ENCODE measurements at places on chromosomes 3 and 15.

DNA sequence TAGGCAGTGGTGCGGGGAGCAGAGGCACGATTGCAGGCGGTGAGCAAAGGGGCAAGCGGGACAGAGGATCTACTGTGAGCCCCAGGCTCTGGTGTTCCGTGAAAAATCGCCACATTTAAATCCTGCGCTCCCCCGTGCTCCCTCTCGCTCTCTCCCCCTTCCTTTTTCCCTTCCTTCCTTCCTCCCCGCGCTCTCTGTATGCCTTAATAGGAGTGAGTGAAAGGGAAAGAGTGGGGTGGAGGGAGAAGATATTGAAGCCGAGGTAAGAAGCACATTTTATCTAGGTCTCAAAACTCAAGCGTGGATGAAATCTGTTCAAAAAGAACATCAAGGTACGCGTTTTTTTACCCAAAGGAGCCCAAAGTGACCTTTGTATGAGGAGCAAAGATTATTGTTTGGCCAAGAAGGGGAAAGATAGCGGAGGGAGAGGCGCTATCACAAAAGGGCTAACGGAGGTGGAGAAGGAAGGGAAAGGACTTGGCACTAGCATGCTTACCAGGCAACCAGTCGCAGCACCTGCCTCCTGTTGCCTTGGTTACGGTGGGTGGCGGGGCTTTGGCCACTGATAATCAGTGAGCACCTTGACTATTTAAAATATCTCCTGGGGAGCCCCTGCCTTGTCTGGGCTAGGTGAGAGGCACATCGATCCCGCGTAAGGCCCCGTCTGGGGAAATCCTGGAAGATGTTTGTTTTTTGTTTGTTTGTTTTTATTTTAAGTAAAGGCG is 14.9 kb upstream of the AEN start:
- no peak for DNase-seq

DNA sequence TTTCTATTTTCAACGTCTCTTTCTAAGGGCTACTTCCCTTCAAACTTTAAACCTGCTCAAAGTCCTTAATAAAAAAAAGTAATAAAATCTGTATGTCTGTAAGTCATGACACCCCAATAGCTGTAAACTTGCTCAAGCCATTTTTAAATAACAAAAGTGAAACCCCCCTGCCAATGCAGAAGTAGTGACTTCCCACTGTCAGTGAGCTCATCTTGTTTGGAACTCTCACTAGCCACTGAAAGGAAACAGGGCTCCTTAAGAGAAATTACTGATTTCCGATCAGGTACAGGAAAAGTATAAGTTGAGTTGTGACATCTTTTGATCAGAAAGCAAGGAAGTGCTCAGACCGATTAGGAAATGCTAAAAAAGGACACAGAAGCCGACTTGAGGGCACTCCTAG is 27.6 kb upstream of the GPR171 start:
- DNase-seq: peak; percentile 16

DNA sequence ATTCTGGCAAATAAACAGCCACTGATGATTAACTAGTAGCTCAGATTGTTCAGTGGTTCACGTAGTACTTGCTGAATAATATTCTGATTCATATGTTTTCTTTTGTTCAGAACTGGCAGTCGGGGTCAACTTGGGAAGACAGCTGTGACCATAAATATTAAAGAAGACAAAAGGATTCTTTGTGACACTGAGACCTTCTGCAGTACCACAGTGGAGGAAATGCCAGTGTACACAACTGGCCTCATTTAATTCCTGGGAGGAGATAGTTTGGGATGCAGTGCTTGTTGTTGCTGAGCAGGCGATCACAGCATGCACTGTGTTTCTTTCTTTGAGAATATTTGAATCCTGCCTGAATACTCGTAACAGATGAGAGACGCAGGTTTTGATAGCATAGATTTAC is 26.7 kb upstream of the MCF2L2 start:
- no peak for DNase-seq

- no peak for DNase-seq
Measured at GRCh38 chr3:100465892-100466777, 26.3 kb upstream of the TMEM45A start.

DNA sequence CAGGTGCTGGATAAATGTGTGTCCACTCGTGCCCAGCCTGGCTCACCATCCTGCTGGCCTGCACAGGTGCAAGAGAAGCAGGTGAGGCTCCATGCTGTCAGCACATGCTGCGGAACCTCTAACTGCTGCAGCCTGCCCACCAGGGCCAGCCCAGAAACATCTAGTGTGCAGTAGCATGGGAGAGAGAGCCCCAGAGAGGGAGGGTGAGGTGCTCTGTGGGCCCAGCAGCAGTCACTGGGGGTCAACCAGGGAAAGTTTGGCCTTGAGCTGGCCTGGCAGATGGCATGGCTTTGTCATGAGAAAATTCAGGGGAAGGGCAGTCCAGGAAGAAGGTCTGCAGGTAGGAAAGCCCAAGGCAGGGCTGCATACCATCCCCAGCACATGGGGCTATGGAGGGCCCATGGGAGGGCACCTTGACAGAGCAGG is 18.2 kb upstream of the PRR23E start:
- no peak for DNase-seq

GRCh38 chr3:64278625-64279024 is 53.4 kb upstream of the PRICKLE2 start:
- DNase-seq: no peak

DNA sequence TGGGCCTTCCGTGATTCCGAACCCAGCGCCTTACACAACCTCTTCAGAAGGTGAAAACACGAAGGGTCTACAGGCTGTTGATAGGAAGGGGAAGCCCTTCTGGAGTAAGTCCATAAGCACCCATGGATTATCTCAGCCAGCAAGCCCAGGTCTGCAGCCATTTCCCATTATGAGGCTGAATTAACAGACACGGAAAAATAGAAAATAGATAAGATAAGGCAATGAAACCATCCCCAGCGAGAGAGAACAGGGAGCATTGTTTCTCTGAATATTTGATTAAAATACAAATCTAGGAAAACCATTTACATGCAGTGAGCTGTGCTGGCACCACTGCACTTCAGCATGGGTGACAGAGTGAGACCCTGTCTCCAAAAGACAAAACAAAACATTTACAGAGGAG is 16.2 kb upstream of the CERS3 start:
- DNase-seq: no peak

DNA sequence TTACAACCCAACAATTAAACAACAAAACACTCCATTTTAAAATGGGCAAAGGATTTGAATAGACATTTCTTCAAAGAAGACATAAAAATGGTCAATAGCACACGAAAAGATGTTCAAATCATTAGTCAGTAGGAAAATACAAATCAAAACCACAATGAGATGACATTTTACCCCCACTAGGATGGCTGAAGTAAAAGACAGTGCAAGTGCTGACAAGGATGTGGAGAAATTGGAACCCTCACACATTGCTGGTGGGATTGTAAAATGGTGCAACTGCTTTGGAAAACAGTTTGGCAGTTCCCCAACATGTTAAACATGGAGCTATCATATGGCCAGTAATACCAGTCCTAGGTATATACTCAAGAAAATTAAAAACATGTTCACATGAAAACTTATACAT is 11.6 kb downstream of the GALNT15 start:
- no peak for DNase-seq

- no peak for DNase-seq
Measured at GRCh38 chr3:127049393-127049792, 66.5 kb downstream of the PLXNA1 start.

Data from NAMALWA (cell line).